IPS-NIHi11 (cell line): ENCODE measurements at places on chromosomes 11 and 22.
A peak's percentile ranks its signal among the peaks of the same experiment; 100 is the strongest.

GRCh38 chr11:104856607-104857006 lies 41.7 kb downstream of the CASP12 start:
- DNase-seq: no peak

DNA sequence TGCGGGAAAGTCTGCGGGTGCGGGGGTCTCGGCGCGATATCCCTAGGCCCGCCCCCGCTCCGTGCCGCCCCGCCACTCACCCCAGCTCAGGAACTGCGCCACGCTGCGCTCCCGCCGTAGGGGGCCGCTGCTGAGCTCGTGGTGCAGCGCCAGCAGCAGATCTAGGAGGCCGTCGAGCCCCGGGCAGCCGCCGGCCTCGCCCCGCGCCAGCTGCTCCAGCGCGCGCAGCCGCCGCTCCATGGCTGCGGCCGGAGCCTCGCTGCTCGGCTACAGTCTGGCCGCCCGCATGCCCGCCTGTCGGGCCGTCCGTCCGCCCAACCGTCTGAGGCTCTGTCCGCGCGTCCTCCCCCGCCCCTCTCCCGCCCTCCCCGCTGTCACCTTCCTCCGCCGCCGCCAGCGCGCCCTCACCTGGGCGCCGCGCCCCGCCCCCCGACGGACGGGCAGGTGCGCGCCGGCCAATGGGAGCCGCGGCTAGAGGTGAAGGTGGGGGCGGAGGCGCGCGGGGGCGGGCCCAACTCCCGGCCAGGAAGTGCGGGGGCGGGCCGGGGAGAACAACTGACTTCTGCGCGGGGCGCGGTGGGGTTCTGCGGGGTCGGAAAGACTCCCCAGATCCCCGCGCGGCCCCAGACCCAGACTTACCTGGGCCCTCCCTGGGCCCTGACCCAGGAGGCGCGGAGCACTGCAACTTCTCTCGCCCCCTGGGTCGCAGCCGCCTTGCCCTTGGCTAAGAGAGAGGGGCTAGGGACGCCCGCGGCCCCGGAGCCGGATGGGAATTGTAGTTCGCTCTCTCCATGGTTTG lies at the start of gene CDC42BPG:
Gene CDC42BPG, minus strand, starts transcription at position 324 of the 799 bp plus-strand sequence. Its CDS starts 84 bp downstream, at position 240.
- peak; percentile 98 for DNase-seq

GRCh38 chr11:94553938-94554337 lies 10.2 kb downstream of the FUT4 start:
- DNase-seq: no peak

DNA sequence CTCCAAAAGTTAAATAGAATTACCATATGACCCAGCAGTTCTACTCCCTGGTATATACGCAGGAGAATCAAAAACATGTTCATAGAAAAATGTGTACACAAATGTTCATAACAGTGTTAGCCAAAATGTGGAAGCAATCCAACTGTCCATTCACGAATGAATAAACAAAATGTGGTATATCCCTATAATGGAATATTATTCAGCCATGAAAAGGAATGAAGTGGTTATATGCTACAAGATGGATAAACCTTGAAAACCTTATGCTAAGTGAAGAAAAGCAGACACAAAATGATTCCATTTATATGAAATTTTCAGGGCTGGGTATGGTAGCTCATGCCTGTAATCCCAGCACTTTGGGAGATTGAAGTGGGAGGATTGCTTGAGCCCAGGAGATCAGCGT lies 16.1 kb downstream of the POLD4 start:
- DNase-seq: no peak
